Stimulated activated CD8-positive, alpha-beta memory T cell treated with anti-CD3 and anti-CD28 coated beads, Interleukin-7, amount 100 ng/mL, for 1 hour (primary cell): ENCODE measurements at places on chromosomes 7 and 10.

DNA sequence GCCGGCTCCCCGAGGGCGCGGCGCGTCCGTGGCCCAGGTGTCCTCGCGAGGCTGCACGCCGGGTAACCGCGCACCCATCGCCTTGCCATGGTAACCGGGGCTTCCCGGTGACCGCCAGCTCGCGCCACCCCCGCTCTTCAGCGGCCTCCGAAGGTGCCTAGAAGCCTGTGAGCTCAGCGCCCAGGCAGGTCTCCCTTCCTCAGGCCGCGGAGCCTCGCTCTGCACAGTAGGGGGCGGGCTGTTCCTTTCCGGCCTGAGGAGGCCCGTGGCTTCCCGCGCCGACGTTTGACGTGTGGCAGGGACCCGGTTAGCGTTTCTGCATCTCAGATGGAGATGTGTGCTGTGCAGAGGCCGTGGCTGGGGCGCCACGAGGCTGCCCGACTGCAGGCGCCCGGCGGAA lies 117.1 kb downstream of the DYNC2I1 start:
- DNase-seq, result no peak

DNA sequence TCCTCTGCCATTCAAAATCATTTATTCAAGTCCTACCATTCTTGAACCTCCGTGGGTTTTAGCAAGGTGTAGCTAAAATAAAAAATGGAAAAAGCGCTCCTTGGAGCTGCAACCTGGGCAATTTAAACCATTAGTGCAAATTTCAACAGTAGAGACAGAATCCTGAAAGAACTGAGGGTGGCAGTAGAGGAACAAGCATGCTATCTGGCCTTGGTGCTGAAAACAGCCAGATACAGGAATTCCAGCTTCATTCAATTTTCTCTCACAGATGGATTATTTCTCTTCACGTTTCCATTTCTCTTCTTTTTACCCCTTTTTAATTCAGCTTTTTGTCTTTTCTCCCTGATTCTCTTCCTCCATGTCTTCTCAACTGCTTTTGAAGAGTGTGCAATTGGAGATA lies 77.7 kb downstream of the OTUD1 start:
- no peak for DNase-seq

- no peak for DNase-seq
These were observed 24.0 kb upstream of the HABP2 start for GRCh38 chr10:113528876-113529275.

DNA sequence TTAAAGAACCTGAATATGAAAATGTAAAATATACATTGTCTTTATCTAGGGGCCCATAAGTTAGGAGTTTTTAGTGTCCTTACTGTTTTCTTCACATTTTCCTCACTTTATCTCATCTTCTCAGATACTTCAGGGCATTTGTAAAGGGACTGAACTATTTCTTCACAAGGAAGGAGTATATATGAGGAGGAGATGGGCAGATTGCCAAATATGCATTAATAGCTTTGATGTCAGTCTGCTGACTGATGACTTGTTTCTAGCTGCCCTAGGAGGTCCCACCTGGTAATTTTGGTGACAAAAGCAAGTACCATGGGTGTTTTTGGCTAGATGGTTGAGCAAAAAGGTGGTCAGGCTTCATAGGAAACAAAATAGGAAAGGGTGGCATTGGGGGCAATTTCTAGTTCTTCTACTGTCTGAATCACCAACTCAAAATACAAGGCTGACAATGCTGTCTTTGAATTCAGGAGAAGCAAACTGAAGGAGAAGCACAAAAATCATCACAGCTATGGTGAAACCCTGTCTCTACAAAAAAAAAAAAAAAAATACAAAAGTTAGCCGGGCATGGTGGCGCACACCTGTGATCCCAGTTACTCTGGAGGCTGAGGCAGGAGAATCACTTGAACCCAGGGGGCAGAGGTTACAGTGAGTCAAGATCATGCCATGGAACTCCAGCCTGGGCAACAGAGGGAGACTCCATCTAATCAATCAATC lies 10.4 kb upstream of the STRIP2 start:
- no peak for DNase-seq

- no peak for DNase-seq
These were observed 37.8 kb downstream of the RSU1 start for GRCh38 chr10:16779384-16779915.

GRCh38 chr7:46811529-46811928 lies 770.4 kb downstream of the TNS3 start:
- no peak for DNase-seq

GRCh38 chr7:45196374-45196773 lies 38.8 kb downstream of the RAMP3 start:
- no peak for DNase-seq

DNA sequence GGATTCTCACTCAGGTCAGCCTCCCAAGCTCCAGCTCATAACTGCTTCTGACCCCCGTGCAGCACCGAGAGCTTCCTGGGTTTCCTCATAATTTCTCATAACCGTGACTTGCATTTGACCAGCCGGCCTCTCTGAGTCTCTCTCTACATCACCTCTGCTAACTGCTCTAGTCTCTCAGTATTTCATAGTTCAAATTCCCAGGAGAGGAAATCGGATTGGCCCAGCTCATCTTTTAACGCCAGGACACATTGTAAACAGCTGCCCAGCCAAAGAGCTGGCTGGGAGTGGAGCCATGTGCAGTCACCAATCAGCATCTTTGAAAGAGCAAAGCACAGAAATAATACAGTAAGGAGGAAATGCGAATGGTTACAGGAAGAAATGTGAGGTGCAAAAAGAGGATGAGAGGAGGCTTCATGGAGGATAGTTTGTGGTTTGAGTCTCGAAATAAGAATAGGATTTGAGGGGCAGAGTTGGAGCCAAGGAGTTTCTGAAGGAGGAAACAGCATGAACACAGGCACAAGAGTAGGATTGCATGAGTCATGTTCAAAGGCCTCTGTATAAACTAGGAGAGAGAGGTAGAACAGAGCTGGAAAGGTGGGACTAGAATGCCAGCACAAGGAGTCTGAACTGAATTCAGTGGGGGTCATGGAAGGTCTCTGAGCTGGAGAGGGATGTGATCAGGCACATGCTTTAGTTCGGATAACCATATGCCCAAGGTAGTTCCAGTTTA lies 15.2 kb upstream of the LBX1 start:
- DNase-seq, result no peak
